Ureter (tissue), 1 donor: ENCODE measurements at places on chromosomes 16 and 17. TPM values are rescaled to one million over a fixed set of nuclear protein-coding genes. Genes with fewer than 3 reads are reported as not detected.
A peak's percentile ranks its signal among the peaks of the same experiment; 100 is the strongest.

GRCh38 chr16:66617010-66617434 lies 12.5 kb downstream of the CMTM3 start:
- DNase-seq = no peak

DNA sequence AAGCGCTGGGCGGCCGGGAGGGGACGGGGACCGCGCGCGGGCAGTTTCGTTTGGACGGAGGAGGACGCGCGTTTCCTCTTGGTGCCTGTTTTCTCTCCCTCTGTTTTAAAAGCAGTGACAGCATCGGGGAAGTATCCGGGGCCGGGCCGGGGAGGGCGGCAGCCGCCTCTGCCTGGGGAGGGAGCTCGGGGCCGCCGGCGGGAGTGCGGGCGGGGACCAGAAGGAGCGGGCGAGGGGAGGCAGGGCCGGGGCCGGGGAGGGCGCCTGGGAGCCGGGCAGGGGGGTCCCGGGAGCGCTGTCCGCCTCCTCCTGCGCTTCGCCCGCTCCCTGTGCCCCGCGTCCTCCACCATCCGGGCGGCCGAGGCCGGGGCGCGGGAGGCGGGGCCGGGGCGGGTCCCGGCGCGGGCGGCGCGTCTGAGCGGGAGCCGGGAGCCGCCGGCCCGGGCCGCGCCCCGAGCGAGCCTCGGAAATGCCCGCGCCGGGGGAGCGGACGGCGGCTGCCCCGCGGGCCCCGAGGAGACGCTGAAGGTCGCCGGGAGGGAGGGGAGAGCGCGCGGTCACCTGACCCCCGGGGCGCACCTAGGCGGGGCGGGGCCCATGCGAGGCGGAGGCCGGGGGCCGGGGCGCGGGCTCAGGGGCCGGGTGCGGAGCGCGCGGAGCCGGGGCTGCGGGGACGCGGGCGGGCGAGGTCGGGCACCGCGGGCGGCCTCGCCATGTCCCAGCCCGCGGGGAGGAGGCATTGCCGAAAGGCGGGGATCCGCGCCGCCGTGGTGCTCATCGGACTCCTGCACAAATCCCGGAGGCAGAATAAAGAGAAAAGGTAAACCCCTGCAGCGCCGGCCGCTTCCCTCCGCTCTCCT lies 57.3 kb downstream of the RAP1GAP2 start:
- peak; percentile 54 for DNase-seq

- no peak for DNase-seq
These were observed 10.7 kb downstream of the ANKRD40 start for GRCh38 chr17:50697062-50697461.

Gene NOG
- 0.60 TPM for total RNA-seq

DNA sequence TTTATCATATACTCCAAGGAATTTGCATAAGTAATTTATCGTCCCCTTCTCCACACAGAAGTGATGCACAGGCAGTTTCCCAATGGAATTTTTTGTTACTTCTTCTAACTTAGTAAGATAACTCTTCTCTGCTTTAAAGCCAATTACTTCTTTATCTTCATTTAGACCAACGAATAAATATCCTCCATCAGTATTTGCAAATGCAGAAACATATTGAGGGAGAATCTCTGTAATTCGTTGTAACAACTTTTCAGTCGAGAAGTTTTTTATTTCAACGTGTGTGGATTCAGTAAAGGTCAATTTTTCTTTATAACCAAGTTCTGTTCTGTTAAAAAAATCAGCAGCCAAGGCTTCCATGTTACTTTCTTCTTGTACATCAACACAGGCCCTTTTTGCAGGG lies 30.7 kb upstream of the SLFN13 start:
- DNase-seq = no peak

GRCh38 chr16:11682655-11683096 lies 14.4 kb downstream of the SNN start:
- DNase-seq = no peak

GRCh38 chr16:57146040-57146647 lies 39.7 kb downstream of the PSME3IP1 start:
- DNase-seq = no peak

DNA sequence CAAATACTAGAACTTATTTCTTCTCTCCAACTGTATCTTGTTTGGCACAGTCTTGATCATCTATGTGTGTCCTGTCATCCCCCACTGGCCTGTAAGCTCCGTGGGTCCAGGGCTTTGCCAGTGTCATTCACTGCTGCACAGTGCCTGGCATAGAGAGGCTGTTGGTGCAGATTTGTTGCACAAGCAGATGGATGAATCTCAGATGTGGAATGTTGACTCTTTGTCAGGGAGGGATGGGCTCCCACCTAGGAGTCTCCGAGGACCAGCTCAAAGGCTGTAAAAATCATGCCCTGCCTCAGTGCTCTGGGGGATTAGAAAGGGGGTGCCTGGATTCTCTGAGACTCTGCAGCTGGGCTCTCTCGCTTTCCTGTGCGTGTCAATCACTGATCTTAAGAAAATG lies 60.6 kb downstream of the RAB11FIP4 start:
- no peak for DNase-seq

DNA sequence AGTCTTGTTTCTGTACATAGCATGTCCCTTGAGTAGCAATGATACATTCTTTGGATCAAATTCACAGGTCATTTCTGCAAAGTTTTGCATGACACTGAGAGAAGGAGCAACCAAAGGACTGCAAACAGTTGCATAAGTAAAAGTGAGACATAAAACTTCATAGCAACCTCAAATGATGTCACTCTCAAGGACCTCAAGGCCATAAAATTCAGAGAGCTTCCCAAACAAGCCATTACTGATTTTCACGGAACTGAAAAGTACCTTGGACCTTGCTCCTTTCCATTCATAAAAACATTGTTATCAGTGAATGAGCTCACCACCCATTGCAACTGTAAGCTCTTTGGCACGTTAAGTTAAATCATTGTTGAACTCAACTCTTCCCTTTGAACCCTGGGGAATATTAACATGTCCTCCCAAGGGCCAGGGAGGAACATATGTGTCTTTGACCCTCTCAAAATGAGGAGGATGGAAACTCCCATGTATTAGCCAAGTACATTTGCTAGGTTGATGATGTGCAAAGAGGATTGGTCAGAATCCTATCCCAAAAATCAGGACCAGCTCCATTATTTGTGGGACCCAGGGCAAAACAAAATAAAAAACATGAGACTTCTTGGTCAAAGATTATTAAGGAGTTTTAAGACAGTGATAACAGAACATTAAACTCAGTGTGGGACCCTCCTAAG lies 275.0 kb upstream of the DYNLRB2 start:
- DNase-seq = no peak

Gene KRT28
- total RNA-seq = not detected

DNA sequence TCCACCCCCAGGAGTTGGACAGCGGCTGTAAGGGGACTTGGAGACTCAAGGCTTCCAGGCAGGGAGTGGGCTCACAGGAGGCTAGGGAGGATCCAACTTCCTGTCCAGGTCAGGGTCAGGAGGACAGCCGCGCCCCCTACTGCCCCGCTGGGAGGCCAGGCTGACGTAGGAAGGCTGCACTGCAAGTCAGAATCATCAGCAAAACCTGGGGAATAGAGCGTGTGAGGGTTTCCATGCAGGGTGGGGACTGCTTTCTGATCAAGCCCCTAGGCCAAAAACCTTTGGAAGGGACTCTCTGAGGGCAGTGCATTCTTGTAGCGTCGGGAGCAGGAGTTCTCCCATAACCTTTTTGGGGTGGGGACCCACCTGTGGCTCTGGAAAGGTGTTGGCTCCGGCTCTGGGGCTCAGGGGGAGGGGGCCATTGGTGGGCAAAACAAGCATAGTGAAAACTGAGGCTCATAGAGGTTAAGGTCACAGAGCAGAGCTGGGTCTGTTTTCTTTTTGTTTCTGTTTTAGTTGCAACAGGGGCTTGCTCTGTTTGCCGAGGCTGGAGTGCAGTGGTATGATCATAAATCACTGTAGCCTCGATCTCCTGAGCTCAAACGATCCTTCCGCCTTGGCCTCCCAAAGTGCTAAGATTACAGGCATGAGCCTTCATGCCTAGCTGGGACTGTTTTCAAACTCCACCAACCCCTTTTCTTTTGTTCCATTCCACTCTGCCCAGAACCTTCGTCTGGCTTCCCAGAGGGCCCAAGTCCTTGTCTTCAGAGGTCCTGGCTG lies 22.1 kb downstream of the RAI1 start:
- DNase-seq = no peak

GRCh38 chr17:48483004-48483403 lies 47.8 kb downstream of the HOXB1 start:
- DNase-seq = no peak

DNA sequence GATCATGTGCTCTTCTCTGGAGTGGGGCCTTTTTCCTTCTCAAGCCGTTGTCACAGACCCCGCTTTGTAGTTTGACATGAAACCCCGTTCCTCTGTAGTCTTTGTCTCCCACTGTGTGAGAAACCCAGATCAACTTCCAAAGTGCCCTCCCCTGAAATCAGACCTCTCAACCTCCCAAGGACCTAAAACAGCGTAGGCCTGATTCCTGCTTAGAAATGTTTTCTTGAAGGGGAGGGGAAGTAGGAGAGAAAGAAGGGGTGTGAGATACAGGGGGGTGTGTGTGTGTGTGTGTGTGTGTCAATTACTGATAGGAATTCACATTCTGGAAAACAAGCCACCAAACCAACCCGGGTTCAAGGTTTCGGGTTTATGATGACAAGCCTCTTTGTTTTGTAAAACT lies 1.4 kb downstream of the UBE2O start:
- DNase-seq = no peak

DNA sequence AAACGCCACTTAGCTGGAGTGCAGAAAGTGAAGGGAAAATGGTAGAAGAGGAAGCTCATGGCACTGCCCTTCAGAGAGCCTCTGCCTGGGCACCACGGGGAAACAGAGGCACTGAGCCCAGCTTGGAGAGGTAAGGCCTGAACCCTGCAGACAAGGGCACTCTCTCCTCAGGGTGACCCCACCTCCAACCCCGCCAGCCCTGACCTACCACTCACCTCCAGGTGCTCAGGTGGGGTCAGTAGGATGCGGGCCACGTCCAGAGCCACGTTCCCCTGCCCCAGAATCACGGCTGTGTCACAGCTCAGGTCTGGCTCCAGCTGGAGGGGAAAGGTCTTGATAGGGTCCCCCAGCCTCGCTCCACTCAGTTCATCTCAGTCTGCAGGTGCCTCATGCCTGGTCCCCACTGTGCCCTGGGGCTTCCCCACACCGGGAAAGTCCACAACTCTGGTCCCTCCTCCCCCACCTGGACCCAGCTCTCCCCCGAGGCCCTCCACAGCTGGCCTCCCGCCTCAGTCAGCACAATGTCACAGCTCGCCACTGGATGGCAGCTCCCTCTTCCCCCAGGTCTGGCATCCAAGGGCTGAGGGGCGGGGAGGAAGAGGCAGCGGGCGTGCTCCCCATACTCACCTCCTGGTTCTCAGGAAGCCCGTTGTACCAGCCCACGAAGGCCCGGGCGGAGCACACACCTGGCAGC lies 6.0 kb upstream of the GRIN2C start:
- no peak for DNase-seq

DNA sequence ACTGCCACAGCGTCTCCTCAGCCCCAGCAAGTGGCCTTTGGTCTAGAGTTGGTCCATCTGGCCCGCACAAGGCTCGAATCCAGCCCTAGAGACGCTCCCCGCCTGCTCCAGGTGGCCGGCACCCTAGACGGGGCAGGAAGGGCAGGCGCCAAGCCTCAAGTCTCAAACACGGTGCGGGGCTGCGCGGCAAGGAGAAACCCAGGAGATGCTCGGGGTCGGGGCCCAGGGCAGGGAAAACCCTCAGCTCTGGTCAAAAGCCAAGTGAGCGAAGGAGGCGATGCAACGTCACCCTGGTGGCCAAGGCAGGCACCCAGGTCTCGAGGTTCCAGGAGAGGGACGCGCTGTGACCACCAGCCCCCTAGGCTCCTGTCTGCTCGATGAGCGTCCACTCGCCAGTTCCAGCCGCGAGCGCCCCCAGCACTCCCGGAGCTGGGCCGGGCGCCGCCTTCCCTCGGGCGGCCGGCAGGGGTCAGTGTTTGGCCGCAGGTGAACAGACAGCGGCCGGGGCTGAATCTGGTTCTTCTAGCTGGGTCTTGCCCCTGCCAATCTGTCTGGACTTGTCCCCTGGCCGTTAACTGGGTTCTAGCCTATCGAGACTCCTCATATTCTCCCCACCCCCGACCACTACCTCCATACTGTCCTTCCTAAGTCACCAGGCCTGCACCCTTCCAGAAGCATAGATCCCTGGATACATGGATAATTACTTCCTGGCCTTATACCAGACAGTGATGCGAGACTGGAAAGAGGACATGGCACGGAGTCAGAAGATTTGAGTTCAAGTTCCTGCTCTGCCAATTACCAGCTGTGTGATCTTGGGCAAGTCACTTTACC lies 44.0 kb downstream of the PRAC1 start:
- DNase-seq = peak; percentile 70
